ENCODE measurements at places on chromosomes 7 and 10.

- DNase-seq: no peak
Measured at GRCh38 chr7:93055543-93056107, 62.2 kb downstream of the SAMD9 start.

- DNase-seq: no peak
Measured at GRCh38 chr7:80135309-80136104, 876 bp downstream of the GNAI1 start.

DNA sequence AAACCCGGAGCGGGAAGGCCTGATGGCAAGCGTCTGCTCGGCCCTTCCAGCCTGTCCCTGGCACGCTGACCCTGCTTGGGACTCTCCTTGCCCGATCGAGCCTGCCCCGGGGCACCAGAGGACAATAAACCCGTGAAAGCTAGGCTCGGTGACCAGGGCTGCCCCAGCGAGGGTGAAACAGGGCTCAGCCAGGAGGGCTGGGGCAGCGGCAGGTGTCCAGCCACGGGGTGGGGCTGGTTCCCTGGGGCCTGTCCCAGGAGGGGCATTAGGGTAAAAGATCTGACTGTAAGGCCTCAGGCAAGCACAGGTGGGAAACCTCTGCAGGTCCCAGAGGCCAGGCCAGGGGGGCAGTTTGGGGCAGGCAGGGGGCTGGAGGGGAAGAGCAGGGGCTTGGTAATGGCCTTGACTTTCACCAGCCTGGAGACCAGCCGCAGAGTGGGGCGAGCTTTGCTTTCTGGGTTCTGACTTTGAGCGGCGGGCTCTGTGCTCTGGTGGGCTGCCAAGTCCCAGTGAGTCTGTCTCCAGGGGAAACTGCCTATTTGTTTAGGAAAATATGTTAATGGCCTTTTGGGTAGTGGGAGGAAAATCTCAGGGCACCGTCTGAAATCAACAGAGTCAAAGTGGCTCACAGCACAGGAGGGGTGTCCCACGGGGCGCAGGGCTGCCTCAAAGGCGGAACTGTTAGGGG lies 68.2 kb upstream of the INPP5A start:
- no peak for DNase-seq

- no peak for DNase-seq
Measured at GRCh38 chr7:88229302-88229995, 9.6 kb upstream of the SRI start.

DNA sequence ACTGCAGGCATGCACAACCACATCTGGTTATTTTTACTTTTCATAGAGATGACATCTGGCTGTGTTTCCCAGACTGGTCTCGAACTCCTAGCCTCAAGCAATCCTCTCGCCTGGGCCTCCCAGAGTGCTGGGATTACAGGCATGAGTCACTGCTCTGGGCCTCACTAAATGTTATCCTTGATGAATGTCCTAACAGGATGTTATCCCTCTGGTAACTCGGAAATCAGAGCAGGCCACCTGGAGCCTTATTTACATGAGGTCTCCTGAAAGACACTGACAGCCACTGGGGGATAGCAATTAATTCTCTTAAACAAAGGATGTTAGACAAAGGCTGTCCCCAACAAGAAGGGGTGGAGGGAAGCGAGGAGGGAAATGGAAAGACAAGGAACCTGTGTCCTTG lies 4.5 kb upstream of the ZNF438 start:
- DNase-seq: no peak

GRCh38 chr7:44587843-44588711 lies 6.0 kb upstream of the TMED4 start:
- DNase-seq: peak; percentile 79

- DNase-seq: no peak
Measured at GRCh38 chr10:71644307-71645180, 75.0 kb downstream of the C10orf105 start.

- DNase-seq: peak; percentile 65
Measured at GRCh38 chr10:102408728-102409603, 9.6 kb downstream of the PSD start.

GRCh38 chr7:17535776-17536175 lies 237.3 kb downstream of the AHR start:
- DNase-seq: no peak

DNA sequence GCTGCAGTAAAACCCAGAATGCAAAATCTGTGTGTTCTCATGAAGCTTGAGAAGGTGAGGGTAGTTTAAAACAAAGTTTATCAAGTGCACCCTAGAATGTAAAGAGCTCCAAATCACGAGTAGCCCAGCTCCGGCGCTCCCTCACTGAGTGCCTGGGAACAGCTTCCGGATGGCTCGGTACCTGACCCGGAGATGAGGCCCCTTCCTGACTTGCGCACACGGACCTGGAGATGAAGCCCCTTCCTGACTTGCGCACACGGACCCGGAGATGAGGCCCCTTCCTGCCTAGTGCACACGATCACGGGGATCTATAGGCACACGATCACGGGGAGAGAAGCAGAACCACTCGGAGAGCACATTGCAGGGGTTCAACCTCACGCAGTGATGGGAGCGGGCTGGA lies 322.1 kb upstream of the RNF32 start:
- no peak for DNase-seq

- DNase-seq: no peak
Measured at GRCh38 chr10:122186816-122187810, 84.0 kb upstream of the BTBD16 start.

GRCh38 chr7:66211429-66211828 lies 6.3 kb downstream of the TPST1 start:
- DNase-seq: no peak

DNA sequence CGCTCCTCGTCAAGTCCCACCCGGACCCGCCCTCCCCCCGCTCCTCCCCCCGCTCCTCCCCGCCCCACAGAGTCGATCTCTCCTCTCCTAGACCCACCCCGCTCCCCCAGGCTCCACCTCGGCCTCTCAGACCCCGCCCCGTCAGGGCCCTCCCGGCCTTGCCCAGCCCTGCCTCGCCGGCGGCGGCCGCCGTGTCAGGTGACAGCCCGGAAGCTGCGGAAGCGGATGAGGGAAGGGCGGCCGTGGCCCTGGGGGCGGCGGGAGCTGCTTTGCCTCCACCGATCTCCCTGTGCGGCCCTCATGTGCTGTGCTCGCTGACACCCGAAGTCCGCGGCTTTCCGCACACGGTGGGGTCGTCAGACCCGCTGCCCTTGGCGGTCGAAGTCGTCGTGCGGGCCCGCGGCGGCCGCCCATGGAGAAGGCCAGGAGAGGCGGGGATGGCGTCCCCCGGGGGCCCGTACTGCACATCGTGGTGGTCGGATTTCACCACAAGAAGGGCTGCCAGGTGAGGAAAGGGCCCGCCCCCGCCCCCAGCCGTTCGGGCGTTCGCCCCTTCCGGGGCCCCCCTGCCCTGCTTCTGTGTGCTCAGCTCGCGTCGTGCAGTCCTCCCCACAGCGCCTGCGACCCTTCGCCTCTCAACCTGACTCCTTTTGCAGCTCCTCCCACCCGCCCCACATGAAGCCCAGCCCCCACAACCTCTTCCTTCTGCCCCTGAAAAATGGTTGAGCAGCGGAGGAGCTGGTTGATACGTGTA lies at the start of gene AVL9:
Gene AVL9 (plus strand): TSS at position 192 of the 754 bp plus-strand sequence. CDS start 221 bp downstream, at position 413.
- peak; percentile 100 for DNase-seq

GRCh38 chr7:130982160-130982638 lies 248.2 kb upstream of the KLF14 start:
- DNase-seq: no peak

GRCh38 chr10:84484541-84484940 lies 156.2 kb downstream of the CCSER2 start:
- DNase-seq: no peak

GRCh38 chr7:45408409-45408737 lies 165.8 kb upstream of the ADCY1 start:
- DNase-seq: no peak

- no peak for DNase-seq
Measured at GRCh38 chr10:131109726-131110125, 201.8 kb downstream of the TCERG1L start.

Measured in activated CD8-positive, alpha-beta memory T cell treated with anti-CD3 and anti-CD28 coated beads, Interleukin-2, amount 10 ng/mL, durations not matched to agents 7 days and 5 days (primary cell).